Trophoblast cell (in vitro differentiated cells and primary cell): ENCODE measurements at places on chromosomes 5 and 9.

DNA sequence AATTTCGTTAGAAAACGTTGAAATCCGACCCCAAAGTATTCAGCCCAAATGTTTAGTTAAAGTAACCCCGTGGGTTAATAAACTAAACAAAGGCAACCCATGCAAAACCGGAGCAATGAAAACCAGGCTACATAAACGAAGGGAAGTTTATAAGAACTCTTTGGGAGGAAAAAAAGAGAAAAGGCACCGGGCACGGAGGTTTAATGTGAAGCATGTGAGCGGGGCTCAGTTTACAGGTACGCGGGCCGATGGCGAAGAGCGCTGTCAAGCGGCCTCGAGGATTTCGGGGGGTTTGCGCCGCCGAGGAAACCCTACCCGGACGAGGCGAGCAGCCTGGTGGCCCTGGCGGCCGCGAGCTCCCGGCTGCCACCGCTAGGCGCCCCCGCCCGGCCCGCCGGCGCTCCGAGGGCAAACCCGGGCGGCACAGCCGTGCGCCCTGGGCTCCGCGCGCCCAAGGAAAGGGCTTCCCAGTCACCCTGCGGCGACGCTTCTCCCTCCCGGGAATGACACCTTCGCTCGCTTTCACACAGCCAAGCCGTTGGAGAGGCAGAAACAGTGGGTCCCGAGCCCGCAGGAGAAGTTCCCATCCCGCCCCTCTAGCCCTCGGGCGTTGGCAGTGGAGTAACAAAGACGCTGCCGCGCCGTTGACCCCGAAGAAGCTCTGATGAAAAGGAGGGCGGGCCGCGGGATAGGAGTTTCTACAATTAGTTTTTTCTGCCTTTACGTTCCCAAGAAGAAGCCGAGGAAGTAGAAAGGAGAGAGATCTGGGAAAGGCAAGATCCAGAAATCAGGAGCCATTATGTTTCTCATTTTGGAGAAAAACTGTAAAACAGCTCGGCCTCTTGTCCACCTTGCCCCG is 126.0 kb downstream of the TMEM174 start:
- H3K27me3 ChIP-seq: peaks cover 69% of the 10 kb centered on the region
- no peaks in the 10 kb centered on the region for H3K36me3 ChIP-seq
- H3K4me1 ChIP-seq: peaks cover 15% of the 10 kb centered on the region
- H3K27ac ChIP-seq: no peak overlapping the region
- H3K4me3 ChIP-seq: no peak overlapping the region

GRCh38 chr5:126469536-126470316 is 46.5 kb downstream of the GRAMD2B start:
- no peak for DNase-seq
- no peaks in the 10 kb centered on the region for H3K27me3 ChIP-seq
- H3K4me1 ChIP-seq: no peaks in the 10 kb centered on the region
- H3K27ac ChIP-seq: no peak overlapping the region
- peaks cover 8% of the 10 kb centered on the region for H3K36me3 ChIP-seq

GRCh38 chr5:143398451-143399237 is 4.8 kb downstream of the NR3C1 start:
- no peak overlapping the region for H3K4me3 ChIP-seq
- no peaks in the 10 kb centered on the region for H3K36me3 ChIP-seq
- no peak overlapping the region for H3K27ac ChIP-seq
- peaks cover 18% of the 10 kb centered on the region for H3K27me3 ChIP-seq

GRCh38 chr9:123365881-123366528 is 10.0 kb downstream of the CRB2 start:
- no peaks in the 10 kb centered on the region for H3K27me3 ChIP-seq
- no peak overlapping the region for H3K4me3 ChIP-seq

- no peak overlapping the region for H3K4me3 ChIP-seq
- no peaks in the 10 kb centered on the region for H3K36me3 ChIP-seq
- H3K4me1 ChIP-seq: no peaks in the 10 kb centered on the region
- no peak overlapping the region for H3K27ac ChIP-seq
- DNase-seq: peak; percentile 33
These were observed 45.1 kb downstream of the S1PR3 start for GRCh38 chr9:89036383-89036782.

GRCh38 chr5:64836786-64837185 is 68.1 kb downstream of the CWC27 start:
- H3K27me3 ChIP-seq: no peaks in the 10 kb centered on the region
- no peak for DNase-seq
- H3K4me3 ChIP-seq: no peak overlapping the region
- no peaks in the 10 kb centered on the region for H3K4me1 ChIP-seq
- H3K36me3 ChIP-seq: no peaks in the 10 kb centered on the region

GRCh38 chr9:1490341-1491232 is 440.4 kb downstream of the DMRT2 start:
- H3K4me1 ChIP-seq: no peaks in the 10 kb centered on the region
- no peak overlapping the region for H3K4me3 ChIP-seq
- H3K27me3 ChIP-seq: no peaks in the 10 kb centered on the region
- H3K27ac ChIP-seq: no peak overlapping the region
- H3K36me3 ChIP-seq: no peaks in the 10 kb centered on the region

GRCh38 chr9:12878351-12878978 is 103.6 kb downstream of the LURAP1L start:
- no peak overlapping the region for H3K4me3 ChIP-seq
- H3K36me3 ChIP-seq: no peaks in the 10 kb centered on the region
- H3K27ac ChIP-seq: no peak overlapping the region
- no peaks in the 10 kb centered on the region for H3K4me1 ChIP-seq

GRCh38 chr9:94826044-94826443 is 99.5 kb downstream of the AOPEP start:
- no peak overlapping the region for H3K27ac ChIP-seq
- H3K27me3 ChIP-seq: no peaks in the 10 kb centered on the region
- no peaks in the 10 kb centered on the region for H3K36me3 ChIP-seq
- DNase-seq: no peak
- no peaks in the 10 kb centered on the region for H3K4me1 ChIP-seq

DNA sequence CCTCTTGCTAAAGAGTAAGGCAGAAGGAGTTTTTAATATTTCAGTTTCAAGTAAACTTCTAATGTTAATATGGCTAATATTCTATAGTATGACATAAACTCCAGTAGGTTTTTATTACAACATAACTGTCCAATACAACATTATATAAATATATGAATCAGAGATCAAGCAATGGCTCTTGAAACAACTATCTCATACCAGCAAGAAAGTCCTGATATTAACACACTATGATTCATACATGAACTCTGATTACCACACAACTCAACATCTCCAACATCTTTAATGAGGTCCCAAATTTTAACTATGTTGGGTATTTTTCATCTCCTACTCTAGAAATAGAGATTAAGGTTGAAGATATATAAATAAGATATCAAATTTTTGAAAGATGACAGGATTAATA is 878.3 kb downstream of the TLE1 start:
- no peaks in the 10 kb centered on the region for H3K27me3 ChIP-seq
- no peak overlapping the region for H3K27ac ChIP-seq
- H3K4me1 ChIP-seq: no peaks in the 10 kb centered on the region

GRCh38 chr9:109035684-109036423 is 22.6 kb upstream of the CTNNAL1 start:
- H3K27ac ChIP-seq: no peak overlapping the region
- H3K4me3 ChIP-seq: no peak overlapping the region

GRCh38 chr5:1524481-1524798 is 680 bp upstream of the LPCAT1 start:
- H3K4me3 ChIP-seq: peak overlapping the region; percentile 73
- H3K36me3 ChIP-seq: peaks cover 11% of the 10 kb centered on the region
- H3K4me1 ChIP-seq: peaks cover 15% of the 10 kb centered on the region
- H3K27ac ChIP-seq: peak overlapping the region; percentile 19

- peak; percentile 63 for DNase-seq
- H3K4me1 ChIP-seq: no peaks in the 10 kb centered on the region
- H3K27ac ChIP-seq: no peak overlapping the region
- no peaks in the 10 kb centered on the region for H3K36me3 ChIP-seq
- H3K27me3 ChIP-seq: no peaks in the 10 kb centered on the region
These were observed 375.7 kb downstream of the NTRK2 start for GRCh38 chr9:85045271-85045670.

GRCh38 chr5:66232275-66232674 is 88.2 kb downstream of the SREK1 start:
- no peak overlapping the region for H3K4me3 ChIP-seq
- H3K27ac ChIP-seq: no peak overlapping the region
- no peak for DNase-seq

- no peaks in the 10 kb centered on the region for H3K36me3 ChIP-seq
- peak; percentile 65 for DNase-seq
- no peak overlapping the region for H3K4me3 ChIP-seq
- no peak overlapping the region for H3K27ac ChIP-seq
- H3K4me1 ChIP-seq: peaks cover 3% of the 10 kb centered on the region
These were observed 99.1 kb downstream of the PTTG1 start for GRCh38 chr5:160520609-160521391.

DNA sequence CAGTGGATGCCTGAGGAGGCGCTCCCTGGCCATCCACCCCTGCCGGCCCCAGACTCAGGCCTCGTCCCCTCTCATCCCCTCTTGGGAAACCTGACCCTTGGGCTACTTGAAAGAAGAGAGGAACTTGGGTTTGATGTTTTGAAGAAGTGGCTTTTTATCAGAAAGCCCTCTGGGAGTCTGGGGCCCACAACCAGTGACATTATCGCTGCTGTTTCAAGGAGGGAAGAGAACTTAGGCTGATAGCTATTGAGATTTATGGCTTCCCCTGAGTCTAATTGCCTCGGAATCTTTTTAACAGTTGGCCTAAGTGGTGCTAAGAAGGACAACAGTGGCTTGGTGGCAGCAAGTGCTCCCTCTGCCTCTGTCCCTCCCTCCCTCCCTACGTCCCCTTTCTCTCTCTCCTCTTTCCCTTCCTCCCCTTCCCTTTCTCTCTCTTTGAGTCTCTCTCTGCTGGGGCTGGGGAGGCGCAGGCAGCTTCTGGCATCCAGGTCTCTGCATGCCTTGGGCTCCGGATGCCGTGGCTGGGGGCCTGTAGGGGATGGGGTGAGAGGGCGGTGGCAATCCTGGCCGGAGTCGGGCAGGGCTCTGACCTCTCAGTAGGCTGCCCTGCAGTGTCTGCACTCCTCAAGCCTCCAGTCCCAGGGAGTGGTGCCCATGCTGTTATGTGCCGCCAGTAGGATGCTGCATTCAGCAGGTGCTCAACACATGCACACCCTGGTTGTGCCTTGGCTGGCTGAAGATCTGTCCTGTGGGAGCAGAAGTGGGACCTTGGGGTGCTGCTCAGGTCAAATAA is 49.6 kb upstream of the RXRA start:
- no peak overlapping the region for H3K4me3 ChIP-seq
- H3K27me3 ChIP-seq: no peaks in the 10 kb centered on the region
- no peaks in the 10 kb centered on the region for H3K36me3 ChIP-seq
- no peak for DNase-seq
- no peak overlapping the region for H3K27ac ChIP-seq

GRCh38 chr5:84181093-84181492 is 203.6 kb downstream of the EDIL3 start:
- DNase-seq: no peak
- H3K27me3 ChIP-seq: no peaks in the 10 kb centered on the region
- no peak overlapping the region for H3K4me3 ChIP-seq
- H3K27ac ChIP-seq: no peak overlapping the region
